NCI-H2081 treated with DMSO at 0.1 percent for 48 hours (cell line): ENCODE measurements at places on chromosomes 1 and 21.

- no peak for DNase-seq
These were observed 44.2 kb downstream of the MAP3K7CL start for GRCh38 chr21:29174607-29175013.

DNA sequence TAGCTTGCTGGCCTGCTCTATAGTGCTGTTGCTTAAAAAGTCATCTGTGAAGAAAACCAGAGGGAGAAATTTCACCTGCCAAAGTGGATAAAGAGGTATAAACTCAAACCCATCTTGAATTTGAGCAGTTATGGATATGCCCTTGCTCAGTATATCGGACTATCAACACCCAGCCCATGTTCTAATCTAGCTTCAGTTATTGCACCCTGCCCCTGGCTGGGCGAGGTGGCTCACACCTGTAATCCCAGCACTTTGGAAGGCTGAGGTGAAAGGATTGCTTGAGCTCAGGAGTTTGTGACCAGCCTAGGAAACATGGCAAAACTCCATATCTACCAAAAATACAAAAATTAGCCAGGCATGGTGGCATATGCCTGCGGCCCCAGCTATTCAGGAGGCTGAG lies 13.3 kb downstream of the LIX1L start:
- DNase-seq: no peak

DNA sequence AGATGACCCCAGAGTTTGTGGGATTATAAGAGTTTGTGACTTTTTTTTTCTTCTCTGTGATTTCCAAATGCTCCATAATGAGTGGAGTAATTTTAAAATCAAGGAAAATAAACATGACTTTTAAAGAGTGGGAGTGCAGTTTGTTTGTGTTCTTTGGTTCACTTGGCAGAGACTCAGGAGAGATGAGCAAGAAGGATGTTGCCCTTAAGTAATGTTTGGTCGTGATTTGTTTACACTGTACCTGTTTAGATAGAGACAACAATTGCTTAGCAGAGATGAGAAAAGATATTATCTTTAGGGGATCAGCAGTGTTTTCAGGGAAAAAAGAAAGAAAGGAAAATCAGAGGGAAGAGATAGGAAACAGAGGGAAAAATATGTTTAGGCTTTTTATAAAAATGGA lies 170.8 kb downstream of the ADSS2 start:
- DNase-seq: no peak

DNA sequence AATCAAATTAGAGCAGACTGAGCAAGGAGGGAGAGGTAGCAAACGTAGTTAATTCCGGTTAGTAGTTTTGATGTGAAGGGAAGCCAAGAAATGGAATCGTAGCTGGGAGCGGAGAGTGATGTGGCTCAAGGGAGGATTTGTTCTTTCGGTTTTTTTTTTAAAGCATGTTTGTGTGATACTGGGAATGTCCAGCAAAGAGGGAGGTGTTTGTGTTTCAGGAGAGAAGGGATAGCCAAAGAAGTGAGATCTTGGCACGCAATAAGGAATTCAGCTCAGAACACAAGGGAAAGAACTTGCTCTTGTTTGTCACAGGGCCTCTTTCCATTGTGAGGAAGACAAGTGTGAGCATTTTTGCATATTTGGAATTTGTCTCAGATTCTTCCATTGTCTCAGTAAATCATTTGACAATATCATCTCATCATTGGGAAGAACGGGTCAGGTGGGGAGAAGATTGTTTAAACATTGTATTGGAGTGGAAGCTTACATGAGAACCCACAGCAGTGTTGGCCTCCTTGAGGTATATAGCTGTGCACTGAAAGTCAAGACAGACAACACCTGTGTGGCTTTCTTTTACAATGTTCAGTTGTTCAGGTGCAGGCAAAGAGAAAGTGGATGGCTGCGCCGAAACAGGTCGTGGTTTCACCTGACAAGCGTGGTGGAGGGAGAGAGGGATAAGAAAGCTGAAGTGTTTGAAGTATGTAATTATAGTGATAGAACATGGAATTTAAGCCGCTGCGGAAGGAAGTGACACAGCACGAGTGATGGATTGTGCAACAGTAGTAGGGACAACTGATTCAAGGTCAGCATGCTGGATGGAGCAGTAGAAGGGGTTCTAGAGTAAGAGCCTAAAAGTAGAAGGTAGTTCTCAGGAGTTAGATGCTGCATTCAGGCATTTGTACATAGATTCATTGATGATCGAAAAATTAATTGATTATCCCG lies 25.4 kb downstream of the FMN2 start:
- DNase-seq: no peak

DNA sequence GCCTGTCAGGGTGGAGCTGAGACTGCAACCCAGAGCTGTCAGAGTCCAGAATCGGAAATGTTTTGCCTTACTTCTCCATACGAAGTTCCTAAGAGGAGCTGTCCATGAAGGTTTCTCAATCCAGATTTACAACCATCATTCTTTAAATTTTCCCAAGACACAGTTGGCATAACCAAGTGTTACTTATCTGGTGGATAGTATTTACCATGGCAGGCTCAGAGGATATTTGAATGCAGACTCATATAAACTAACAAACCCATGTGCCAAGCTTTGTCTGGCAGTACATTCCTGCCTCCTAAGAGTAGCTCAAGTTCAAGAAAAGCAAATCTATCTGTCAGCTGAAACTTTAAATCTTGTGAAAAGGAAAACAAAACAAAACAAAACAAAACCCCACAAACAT lies 267.9 kb downstream of the ZNF326 start:
- DNase-seq: no peak

- no peak for DNase-seq
These were observed 11.4 kb downstream of the SMYD2 start for GRCh38 chr1:214292322-214292721.

DNA sequence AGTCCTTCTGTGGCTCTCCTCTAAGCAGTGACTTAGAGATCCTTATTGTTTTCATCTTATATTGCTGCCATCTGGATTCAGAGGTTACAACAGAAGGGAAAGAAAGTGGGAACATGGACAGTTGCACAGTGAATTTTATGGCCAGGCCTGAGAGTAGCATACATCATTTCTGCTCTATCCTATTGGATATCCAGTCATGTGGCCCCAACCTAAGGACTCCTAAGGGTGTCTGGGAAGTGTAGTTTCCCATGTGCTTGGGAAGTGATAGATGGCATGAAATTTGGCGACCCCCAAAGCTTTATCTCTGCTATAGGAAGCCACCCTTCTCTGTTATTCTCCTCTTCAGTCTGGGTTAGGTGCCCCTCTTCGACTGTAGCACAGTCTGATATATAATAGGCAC lies 51.9 kb downstream of the CDC7 start:
- no peak for DNase-seq

GRCh38 chr1:200708769-200709168 lies 29.9 kb upstream of the CAMSAP2 start:
- DNase-seq: no peak

DNA sequence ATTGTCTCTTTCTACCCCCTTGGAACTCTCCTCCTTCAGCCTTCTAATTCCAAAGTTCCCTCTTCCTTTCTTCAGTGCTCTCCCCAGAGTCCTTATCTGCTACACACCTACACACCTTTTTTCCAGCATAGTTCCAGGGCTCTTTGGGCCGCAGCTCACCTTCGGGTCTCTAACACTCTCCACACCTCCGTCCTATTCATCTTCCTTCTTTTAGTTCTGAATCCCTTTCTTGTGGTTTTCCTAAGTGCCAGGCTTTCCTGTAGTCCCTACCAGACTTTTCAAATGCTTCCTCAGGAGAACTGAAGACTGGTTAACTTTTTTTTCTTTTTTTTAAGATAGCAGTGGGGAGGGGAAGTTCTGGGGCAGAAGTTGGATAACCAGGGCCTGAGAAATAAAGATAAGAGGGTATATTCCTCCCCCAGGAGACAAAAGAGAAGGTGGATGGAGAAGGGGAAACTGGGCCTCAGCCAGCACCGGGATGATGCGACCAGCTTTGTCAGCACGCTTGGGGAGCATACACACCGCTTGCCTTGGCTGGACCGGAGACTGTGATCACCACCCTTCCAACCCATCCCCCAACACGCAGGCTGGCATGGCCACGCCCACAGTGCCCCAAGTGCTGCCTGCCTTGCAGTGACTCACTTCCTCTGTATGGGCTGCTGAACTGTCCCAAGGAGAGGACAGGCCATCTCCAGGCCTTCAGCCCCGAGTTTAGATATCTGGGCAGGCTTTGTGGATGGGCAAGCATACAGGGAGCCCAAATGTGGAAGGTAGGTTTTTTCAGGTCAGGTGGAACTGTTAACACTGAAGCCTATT lies 2.5 kb upstream of the CERS2 start:
- no peak for DNase-seq

DNA sequence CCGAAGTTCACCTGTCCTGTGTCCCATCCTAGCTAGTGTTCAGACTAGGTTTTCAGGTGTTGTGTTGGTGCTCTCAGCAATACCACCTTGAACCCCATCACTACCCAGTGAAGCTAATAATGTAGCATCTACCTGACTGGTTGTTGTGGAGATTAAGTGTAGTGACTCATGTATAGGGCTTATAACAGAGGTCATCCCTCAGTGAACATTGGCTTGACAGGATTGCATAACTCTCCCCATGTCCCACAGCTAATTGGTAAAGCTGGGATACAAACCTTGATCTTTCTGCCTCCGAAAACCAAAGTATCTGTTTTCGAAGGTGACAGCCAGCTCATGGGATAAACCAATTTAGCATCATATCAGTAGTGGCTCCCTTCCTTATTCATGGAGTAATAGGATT lies 44.5 kb upstream of the TNR start:
- DNase-seq: no peak

- no peak for DNase-seq
These were observed 52.0 kb upstream of the RPL11 start for GRCh38 chr1:23639460-23640095.
